ENCODE measurements at places on chromosomes 1 and 21.

DNA sequence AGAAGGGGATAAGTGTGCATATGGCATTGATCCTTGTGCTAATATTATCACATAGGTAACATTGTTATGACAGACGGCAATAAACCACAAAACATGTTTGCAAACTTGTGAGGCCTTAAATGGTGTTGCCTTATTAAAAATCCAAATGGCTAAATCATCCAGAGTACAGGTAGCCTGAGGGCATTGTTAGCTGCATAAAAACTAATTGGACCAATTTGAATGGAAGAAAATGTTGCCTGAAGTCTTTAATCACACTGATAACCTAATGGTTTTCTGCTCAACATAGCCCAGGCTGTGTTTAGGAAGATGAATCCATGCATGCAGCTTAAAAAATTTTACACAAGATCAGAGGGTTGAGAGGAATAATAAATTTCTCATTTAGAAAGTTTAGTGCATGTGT lies 19.4 kb upstream of the LRRC53 start:
- no peak for DNase-seq

GRCh38 chr21:45217010-45217409 lies 70.7 kb downstream of the POFUT2 start:
- DNase-seq, result no peak

DNA sequence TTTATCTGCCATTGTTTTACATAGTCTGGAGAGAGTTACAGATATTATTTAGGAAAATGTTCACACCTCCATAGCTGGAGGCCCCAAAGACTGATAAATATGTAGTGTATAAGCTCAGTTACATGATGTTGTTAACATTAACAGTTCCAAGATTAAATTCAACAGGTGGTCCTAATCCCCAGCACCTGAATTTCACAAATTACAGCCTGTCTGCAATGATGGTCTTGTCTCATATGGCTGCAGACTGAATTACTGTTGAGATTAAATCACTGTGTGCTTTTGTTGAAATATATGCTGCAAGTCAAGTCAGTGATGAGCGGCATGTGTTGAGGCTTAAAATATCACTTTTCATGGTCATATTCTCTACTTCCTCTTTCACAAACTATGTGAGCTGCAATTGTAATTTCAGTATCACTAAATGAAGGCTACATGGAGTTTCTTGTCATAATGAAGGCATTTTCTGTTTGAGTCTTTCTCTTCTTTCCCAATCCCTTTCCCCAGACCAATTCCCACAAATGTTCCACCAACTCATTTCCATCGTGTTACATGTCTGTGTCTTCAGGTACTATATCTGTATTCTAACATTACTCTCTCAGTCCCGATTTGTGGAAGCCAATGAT lies 4.2 kb downstream of the ST6GALNAC5 start:
- no peak for DNase-seq

- no peak for DNase-seq
These were observed 118.5 kb downstream of the UCHL5 start for GRCh38 chr1:192940658-192941057.

DNA sequence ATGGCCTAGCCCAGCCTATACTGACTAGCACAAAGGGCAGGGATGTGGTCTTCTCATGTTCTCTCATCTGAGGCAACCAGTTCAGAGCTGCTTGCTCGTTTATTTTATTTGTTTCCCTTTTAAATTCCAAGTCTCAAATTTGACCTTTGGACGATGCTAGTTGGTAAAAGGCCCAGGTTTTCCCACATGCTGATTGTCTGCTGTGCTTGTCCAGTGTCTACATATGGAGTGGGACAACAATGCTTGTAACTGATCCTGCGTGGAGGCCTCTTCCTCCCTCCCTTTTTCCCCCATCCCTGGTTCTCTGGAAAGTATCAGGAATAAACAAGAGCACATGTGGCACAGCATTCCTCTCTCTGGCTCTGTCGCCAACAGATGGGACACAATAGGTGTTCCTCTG lies 34.0 kb upstream of the BEND5 start:
- no peak for DNase-seq

DNA sequence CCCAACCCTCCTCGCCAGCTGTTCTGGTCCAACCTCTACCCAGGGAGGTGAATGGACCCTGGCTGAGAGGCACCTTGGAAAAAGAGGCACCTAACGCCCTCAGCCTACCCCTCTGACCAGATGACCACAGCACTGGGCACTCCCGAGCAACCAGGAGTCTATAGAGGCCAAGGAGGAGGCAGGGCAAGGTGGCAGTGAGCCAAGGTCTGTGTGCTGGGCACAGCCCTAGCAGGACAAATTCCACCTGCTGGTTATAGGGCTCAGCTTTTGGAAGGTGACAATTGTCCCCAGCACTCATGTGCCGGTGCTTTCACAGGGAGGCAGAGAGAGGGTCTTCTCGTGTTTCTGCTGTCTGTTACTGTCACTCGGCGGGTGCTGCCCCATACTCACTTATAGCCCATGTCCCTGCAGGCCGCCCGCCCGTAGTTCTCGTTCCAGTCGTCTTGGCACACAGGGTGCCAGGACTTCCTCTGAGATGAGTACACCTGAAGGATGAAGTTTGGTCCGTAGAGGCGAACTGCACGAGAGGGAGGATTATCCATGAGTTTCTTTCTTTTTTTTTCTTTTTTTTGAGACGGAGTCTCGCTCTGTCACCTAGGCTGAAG lies 27.8 kb downstream of the TMPRSS2 start:
- no peak for DNase-seq

GRCh38 chr1:29827801-29828525 lies 591.6 kb downstream of the PTPRU start:
- no peak for DNase-seq

GRCh38 chr1:156400191-156400935 lies 31.4 kb downstream of the RHBG start:
- no peak for DNase-seq

DNA sequence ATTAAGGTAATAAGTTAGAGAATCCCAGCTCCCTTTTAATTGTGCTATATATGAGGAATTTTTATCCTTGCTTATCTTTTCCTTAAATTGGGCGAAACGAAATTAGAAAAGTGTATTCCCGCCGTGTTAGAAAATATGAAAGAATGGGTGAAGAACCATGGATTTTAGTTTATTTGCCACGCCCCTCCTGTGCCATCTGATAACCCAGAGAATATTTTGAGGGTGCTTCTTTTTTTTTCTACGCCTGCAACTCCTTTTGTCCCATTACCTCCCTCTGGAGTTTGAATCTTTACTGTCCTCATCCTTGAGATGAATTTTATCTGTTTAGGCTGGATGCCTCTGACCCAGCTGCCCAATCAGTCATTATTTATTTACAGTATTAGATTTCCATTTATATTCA lies 1.6 kb downstream of the TLCD4 start:
- no peak for DNase-seq

GRCh38 chr1:116553386-116554115 lies 17.3 kb downstream of the CD58 start:
- no peak for DNase-seq

DNA sequence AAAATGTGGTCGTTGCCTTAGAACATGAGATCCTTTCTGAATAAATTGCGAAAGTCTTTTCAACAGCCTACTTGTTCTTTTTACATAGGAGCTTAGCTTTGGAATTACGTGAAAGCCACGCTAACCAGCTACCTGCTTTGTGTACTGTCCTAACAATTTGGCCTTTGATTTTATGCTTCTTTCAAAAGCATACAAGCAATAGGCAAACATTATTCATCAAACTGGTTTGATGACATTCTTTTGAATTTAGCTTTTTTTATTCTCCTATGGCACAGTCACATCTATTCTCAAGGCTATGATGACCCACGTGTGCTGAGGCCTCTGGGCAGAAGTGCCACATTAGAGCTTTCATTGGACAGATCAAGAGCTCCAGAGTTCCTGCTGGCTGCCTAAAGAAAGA lies 178.0 kb upstream of the DPT start:
- DNase-seq, result no peak

DNA sequence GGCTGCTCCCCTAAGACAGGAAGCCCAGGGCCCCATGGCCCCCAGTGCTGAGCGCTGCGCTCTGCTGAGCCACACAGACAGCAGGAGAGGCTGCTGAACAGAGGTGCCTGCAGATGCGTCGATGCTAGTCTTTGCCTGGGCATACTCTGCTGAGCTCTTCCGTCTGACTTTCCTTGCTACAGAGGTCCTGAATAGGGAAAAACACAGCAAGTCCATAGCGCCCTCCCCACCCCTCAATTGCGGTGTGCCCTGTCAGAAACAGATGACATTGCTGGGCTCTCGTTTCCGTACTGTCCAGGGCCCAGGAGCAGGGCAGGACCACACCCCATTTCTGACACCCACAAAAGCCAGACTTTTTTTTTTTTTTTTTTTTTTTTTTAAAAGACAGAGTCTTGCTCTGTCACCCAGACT lies 252.5 kb downstream of the SDCCAG8 start:
- no peak for DNase-seq

DNA sequence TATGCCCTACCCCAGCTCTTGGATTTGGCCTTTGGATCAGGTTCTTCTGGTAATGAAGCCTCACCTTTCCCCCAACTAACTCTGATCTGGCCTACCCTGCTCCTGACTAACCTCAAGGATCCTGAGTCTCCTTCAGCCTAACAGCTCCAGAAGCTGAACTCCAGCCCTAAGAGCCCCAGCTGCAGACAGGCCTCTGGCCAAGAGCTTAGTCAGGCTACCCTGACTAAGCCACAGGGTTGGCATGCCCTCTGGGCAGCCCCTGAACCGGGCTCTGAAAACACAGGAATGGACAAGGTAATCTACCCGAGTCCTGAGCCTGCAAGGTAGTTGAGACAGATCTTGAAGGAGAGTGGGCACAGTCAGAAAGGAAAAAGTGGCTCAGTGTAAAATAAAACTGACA lies 29.4 kb downstream of the COA7 start:
- no peak for DNase-seq

- DNase-seq, result peak; percentile 82
These were observed 28.3 kb downstream of the EIF2D start for GRCh38 chr1:206583707-206584648.

- DNase-seq, result no peak
These were observed 46.0 kb upstream of the A3GALT2 start for GRCh38 chr1:33366762-33367484.

DNA sequence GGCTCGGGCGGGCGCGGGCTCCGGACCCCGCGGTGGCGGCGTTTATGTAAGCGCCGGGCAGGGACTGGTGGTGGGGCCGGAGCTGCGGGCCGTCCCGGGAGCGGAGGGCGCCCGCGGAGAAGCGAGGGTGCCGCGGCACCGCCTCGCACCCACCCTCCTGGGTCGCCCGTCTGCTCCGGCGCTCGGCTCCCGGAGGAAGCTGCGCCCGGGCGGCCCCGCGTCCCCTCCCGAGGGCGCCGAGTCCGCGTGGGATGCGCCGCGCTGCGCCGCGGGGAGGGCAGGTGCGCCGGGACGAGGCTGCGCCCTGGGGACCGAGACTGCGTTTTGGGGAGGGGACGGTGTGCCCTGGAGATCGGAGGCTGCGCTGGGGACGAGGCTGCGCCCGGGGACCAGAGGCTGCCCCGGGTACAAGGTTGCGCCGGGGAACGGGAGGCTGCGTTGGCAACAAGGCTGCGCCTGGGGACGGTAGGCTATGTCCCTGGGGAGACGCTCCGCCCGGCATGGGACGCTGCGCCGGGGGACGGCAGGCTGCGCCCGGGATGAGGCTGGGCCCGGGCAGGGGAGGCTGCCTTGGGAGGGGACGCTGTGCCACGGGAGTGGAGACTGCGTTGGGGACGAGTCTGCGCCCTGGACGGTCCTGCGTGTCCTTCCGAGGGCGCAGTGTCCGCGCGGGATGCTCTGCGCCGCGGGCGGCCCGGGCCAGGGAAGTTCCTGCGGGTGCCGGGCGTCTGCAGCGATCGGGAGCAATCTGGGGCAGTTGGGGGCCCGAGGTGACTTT lies 627 bp downstream of the ADARB1 start:
- DNase-seq, result peak; percentile 8

- no peak for DNase-seq
These were observed 13.8 kb downstream of the FGGY start for GRCh38 chr1:59310549-59311250.

Measured in stimulated activated CD8-positive, alpha-beta memory T cell treated with anti-CD3 and anti-CD28 coated beads, Interleukin-2, amount 100 ng/mL, for 48 hours (primary cell).